ENCODE measurements at places on chromosomes 11 and 22.
A peak's percentile ranks its signal among the peaks of the same experiment; 100 is the strongest.

- DNase-seq = no peak
Observed at GRCh38 chr22:17888855-17889254, 114.6 kb upstream of the BID start.

DNA sequence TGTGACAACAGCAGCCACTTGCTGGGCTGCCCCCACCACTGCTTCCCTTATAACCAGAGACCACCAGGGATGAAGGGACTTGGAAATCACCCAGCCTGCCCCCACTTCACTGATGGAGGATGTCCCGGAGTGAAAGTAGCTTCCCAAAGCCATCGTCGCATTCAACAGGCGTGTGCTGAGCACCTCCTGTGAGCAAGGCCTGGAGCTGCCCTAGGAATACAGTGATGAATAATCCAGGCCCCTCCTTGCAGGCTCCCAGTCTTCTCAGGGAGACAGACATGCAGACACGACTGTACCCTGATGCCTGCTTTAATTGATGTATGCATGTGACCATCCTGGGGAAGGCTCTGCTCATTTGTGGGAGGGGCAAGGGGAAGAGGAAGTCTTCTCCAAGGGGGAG lies 22.6 kb downstream of the PTPN5 start:
- no peak for DNase-seq

GRCh38 chr11:69348414-69349235 lies 54.7 kb downstream of the MYEOV start:
- no peak for DNase-seq

- no peak for DNase-seq
Observed at GRCh38 chr11:62832336-62833234, at the start of gene TEX54. TSS of gene TEX54 (minus strand) at chr11:62832841.

- DNase-seq = no peak
Observed at GRCh38 chr22:19730198-19730597, 6.9 kb downstream of the GP1BB start.

GRCh38 chr11:88799771-88800500 lies 265.8 kb downstream of the GRM5 start:
- no peak for DNase-seq

DNA sequence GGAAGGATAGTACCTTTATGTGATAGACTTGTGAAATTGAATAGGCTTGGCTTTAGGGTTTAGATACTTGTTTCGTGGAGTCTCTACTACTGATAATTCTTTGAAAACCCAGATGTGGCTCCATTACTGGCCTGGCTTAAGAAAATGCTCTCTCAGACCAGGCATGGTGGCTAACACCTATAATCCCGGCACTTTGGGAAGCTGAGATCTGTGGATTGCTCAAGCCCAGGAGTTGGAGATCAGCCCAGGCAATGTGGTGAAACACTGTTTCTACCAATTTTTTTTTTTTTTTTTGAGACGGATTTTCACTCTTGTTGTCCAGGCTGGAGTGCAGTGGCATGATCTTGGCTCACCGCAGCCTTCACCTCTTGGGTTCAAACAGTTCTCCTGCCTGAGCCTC lies 40.9 kb downstream of the ATG13 start:
- DNase-seq = no peak

GRCh38 chr22:47168441-47168840 lies 406.0 kb downstream of the TBC1D22A start:
- DNase-seq = no peak

DNA sequence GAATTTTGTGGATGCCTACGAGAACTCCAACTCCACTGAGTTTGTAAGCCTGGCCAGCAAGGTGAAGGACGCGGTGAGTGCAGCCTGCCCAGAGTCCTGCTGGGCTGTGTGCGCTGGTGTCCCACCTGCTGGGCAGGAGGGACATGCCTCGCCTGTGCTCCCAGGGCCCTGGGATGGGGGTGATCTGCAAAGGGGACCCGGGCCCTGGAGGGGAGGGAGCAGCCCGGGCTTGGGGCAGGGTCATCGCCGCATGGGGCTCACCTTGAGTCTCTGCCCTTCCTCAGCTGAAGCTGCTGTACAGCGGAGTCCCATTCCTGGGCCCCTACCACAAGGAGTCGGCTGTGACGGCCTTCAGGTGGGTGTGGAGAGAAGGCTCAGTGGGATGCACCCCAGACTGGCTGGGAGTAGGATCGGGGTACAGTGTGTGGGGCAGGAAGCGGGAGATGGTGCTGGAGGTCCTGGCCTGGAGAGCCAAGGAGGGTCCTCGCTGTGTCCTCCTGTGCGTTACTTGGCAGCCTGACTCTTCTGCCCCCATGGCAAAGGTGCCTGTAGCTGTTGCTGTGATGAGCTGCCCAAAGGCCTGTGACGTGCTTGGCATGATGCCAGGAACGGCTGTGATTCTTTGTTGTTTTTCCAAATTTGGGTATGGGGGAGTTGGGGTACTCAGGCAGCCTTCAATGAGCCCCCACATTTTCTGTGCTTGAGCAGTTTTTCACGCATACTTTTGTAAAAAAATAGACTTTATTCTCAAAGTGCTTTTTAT lies 29.2 kb downstream of the ST14 start:
- no peak for DNase-seq

GRCh38 chr22:50303848-50304527 lies 3.5 kb downstream of the PLXNB2 start:
- DNase-seq = no peak

DNA sequence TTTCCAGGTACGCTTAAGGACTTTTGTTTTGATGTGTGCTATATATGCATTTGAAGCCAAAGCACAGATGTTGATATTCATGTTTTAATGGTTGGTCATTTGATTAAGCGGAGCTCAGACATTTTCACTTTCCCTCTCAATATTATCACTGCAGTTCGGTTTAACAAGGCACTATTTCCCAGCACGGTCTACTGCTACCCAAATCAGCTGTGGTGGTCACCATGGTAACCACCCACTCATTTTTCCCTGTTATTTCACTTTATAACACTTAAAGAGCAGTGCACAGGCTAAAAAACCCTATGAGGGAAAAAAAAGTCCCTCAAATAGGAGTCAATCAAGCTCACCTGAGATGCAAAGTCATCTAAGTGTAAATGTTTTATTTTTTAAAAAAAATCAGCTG lies 439.6 kb upstream of the CCDC90B start:
- no peak for DNase-seq

- no peak for DNase-seq
Observed at GRCh38 chr11:36326524-36327419, 30.7 kb downstream of the PRR5L start.

GRCh38 chr11:72807021-72807693 lies 7.1 kb upstream of the ATG16L2 start:
- DNase-seq = no peak

- DNase-seq = no peak
Observed at GRCh38 chr11:94926271-94926625, 47.1 kb downstream of the CWC15 start.

- DNase-seq = peak; percentile 28
Observed at GRCh38 chr11:117096201-117096991, 1.8 kb downstream of the SIK3 start.

DNA sequence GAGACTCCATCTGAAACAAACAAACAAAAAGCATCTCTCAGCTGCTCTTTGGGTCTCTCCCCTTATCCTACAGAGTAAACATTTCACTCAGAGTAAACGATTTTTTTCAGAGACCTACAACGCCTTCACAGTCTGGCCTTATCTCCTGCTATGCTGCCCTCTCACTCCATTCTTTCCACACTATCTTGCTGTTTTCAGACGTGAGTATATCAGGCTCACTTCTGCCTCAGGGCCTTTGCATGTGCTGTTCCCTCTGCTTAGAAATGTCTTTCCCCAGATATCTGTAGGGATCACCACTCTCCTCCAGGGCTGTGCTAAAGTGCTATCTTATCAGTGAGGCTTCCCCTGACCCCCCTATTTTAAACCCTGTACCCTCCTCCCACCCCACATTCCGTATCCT lies 6.5 kb downstream of the RIBC2 start:
- DNase-seq = no peak

- no peak for DNase-seq
Observed at GRCh38 chr11:13663631-13664071, 4.8 kb upstream of the FAR1 start.

- no peak for DNase-seq
Observed at GRCh38 chr22:25735650-25736049, 6.3 kb upstream of the MYO18B start.

DNA sequence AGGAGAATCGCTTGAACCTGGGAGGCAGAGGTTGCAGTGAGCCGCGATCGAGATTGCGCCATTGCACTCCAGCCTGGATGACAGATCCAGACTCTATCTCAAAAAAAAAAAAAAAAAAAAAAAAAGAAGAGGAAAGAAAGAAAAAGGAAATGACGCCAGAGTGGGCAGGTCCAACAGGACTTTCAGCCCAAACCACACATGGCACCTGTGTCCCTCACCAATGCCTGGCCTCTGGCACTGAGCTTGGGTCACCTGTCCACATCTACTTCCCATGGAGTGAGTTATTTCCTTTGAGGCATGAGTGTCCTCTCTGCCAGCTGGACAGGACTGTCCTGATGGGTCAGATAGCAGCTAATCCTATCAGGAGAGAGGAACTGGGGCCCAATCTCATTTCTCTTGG lies 15.2 kb upstream of the GCAT start:
- no peak for DNase-seq

- no peak for DNase-seq
Observed at GRCh38 chr11:70085815-70086769, 8.0 kb downstream of the ANO1 start.

DNA sequence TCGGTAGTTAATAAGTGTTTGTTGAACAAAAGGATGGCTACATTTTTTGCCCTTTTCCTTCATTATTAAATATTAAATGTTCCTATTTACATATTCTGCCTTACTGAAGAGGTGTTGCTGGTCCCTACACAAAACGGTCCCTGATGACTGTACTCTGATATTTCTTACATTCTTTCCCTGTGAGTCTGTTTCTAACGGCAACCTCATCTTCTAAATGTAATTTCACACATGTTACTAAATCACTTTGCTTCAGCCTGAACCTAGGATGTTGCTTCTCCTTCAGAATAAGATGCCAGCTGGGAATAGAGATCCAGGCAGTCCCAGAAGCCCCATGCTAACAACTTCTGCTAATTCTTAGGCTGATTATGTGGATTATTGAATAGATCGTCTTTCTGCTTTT lies 50.3 kb downstream of the SPON1 start:
- no peak for DNase-seq

- no peak for DNase-seq
Observed at GRCh38 chr11:64792482-64792881, 10.5 kb downstream of the MAP4K2 start.

DNA sequence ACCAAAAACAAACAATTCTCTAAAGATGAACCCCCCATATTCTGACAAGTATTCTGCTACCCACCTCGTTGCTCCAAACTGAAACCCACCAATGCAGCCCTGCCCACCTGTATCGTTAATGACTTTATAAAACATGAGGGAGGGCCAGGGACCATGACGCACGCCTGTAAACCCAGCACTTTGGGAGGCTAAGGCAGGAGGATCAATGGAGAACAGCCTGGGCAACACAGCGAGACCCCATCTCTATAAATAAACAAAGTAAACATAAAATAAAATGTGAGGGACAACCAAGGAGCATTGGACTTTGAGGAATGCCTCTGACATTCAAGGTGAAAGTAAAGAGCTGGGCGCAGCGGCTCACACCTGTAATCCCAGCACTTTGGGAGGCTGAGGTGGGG lies 39.8 kb upstream of the ATXN10 start:
- no peak for DNase-seq

- no peak for DNase-seq
Observed at GRCh38 chr11:131025020-131025419, 108.7 kb upstream of the SNX19 start.

DNA sequence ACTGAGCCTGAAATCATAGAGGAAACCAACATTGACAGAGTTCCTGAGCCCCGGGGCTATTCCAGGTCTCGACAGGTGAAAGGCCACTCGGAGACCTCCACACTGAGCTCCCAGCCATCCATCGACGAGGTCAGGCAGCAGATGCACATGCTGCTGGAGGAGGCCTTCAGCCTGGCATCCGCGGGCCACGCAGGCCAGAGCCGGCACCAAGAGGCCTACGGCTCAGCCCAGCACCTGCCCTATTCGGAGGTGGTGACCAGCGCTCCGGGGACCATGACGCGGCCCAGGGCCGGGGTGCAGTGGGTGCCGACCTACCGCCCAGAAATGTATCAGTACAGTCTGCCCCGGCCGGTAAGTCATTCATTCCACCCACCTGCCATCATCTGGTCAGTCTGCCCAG lies 54.9 kb downstream of the C11orf91 start:
- no peak for DNase-seq

- DNase-seq = peak; percentile 68
Observed at GRCh38 chr11:57460022-57460757, at the start of gene RTN4RL2. TSS of gene RTN4RL2 (plus strand) at chr11:57460528. CDS start at chr11:57460866, 338 bp downstream.

- no peak for DNase-seq
Observed at GRCh38 chr11:89321401-89321800, 143.7 kb downstream of the TYR start.

GRCh38 chr11:111367411-111368284 lies 11.4 kb downstream of the POU2AF1 start:
- DNase-seq = no peak

DNA sequence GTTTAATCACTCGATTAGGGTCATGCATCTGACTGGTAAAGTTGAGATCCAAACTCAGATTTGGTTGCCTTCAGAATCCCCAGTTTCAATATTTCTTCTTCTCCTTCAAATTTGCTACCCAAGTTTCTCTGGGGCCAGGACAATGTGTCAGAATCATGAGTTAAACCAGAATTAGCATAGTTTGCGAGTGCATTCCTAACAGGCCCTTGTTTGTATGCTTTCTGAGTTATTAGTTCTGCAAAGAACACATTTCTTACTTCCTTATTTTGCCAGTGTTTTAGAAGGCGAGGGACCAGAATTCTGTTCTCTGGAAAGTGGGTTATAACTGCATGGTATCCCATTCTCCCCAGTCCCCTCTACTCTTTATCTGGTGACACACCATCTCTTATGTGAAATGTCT lies 112.0 kb downstream of the ARL14EP start:
- DNase-seq = no peak
